KG1 (cell line): ENCODE measurements at places on chromosomes 1 and 21.

DNA sequence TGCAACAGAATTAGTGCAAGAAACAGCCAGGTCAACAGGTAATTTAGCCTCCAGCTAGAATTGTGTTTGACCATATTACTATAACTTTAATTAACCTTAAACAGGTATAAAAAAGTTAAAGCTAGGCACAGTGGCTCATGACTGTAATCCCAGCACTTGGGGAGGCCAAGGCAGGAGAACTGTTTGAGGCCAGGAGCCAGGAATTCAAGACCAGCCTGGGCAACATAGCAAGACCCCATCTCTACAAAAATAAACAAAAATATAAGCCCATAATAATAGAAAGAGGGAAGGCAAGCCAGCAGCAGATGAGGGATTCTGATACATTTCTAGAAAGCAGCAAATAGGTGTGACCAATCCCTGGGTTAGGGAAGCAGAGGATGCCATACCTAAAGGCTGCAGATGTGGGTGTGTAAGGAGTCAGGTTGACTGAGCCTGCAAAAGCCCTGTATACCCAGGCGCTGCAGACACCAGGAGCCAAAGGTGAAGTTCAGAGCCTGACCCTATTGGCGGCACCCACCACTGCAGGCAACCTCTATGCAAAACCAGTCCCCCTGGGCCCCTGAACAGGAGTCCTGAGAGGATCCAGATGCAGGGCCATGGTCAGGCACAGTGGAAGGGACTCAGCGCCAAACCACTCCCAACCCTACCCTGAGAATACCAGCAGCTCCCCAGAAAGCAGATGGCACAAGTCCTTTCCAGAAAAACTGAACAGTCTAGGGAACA, 19.3 kb upstream of the LSS start:
- DNase-seq, result no peak

GRCh38 chr1:6423321-6423999, 1.1 kb upstream of the ESPN start:
- no peak for DNase-seq

DNA sequence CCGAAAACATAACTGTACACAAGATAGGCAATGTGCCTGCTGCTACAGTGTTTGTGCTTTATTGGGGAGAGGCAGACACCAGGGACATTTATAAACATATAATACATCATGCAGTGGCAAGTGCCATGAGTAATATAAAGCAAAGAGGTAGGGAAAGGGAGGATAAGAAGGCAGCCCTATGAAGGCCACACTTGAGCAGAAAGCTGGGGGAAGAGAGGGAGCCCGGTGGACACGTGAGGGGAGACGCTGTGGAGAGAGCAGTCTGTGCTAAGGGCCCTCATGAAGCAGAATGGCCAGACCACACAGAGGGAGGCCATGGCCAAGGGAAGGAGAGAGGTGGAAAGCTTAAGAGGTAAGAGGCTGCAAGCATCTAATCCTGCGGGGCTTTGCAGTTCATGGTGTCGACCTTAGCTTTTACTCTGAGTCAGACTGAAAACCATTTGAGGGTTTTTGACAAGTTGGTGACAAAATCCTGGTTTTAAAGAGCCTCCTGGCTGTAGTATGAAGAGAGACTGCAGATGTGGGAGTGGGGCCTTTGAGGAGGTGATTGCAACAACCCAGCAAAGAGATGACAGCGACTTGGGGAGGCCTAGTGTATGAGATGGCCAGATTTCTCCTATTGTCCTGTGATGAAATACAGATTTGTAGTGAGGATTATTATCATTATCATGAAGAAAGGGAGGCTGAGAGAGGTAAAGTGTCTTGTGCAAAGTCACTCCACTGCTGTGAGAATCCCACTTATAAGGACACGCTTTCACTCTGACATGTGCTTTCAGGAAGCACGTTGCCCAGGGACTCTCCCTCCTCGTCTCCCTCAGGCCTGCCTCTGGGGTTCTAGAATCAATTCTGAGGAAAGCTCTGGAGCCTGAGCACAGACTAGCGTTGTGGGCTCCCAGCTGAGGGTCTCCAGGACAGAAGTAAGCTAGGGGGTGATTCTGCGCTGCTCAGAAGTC, 192.9 kb downstream of the RHOU start:
- no peak for DNase-seq

DNA sequence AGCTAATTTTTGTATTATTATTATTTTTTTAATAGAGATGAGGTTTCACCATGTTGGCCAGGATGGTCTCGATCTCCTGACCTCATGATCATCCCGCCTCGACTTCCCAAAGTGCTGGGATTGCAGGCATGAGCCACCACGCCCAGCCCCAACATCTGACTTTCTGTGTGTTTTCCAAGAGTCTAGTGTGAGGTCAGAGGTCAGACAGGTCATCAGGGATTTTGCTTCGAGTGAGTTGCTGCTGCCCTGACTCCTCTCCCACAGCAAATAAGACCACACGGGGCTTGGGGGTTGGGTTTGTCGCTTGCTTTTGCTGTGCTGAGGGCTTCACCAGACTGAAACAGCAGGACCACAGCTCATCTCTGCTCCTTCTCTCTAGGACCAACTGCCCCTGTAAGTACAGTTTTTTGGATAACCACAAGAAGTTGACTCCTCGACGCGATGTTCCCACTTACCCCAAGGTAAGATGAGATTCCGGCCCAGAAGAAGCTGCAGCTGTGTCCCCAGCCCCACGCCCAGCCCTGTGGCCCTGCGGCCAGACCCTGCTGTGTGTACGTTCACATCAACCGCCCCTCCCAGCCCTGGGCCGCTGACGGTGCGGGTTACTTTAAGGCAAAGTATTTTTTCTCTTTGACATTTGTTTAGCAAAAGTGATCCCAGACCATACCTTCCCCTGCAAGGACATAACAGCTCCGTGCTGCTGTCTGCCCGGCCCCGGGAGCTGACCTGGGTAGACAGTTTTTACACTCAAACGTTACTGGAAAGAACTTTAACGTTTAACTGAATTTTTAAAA, 97.5 kb downstream of the PDE9A start:
- DNase-seq, result no peak

DNA sequence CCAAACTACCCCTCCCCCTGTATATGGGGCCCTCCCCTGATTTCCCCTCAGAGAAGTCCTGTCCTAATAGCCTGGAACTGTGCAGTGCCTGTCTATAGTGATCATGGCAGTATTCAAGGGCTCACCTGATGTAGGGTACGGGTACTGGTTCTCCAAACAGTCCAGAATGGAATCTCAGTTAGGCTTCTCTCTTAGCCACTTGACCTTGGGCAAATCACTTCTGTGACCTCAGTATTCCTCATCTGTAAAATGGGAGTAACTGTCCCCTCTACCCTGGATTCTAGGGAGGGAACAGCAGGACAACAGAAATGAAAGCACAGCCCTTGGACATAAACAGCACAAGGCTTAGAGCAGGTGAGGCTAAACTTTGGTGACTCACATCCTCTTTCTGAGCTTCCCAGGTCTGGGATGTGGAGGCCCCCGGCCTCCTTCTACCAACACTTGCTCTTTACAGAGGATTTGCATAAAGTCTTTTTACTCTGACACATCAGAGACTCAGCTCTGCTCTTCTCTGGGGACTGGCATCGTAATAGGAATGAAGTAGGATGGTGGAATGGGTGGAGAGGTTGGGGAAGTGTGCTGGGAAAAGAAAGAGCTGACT, 20.0 kb upstream of the PDZK1IP1 start:
- DNase-seq, result no peak

DNA sequence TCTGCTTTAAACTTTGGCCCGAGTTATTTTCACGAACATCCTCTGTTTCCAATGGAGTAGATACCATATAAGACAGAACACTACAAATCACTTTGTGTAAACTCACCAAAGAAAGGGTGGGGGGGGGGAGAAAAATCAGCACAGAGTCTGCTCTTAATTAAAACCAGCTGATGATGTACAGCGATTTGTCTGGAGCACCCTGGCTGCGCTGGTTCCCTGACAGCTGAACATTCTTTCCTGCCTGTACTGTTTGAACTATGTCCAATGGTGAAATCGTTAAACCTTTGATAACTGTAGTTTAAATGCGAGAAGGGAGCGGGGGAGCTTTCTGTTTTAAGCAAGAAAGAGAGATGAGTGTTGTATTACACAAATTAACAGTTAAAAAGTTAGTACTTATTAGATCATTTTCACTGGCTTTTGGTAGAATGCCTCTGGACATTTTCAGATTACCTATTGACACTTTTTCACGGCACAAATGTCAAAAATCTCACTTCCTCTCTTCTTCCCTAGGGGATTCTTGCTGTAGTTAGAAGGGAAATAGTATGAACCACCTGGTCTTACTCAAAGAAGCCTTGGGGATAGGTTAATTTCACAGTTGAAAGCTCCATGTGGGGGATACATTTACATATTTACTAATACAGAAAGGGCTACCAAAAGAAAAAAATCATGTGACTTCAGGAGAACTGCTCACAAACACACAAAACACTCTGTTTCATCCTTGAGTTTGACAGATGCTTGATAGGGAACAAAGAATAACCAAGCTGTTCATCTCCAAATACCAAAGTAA, 140.2 kb upstream of the RUNX1 start:
- no peak for DNase-seq

- peak; percentile 32 for DNase-seq
Measured at GRCh38 chr1:64246294-64246917, 43.0 kb downstream of the UBE2U start.

GRCh38 chr1:187943606-187944403, 1115.1 kb downstream of the PLA2G4A start:
- no peak for DNase-seq

DNA sequence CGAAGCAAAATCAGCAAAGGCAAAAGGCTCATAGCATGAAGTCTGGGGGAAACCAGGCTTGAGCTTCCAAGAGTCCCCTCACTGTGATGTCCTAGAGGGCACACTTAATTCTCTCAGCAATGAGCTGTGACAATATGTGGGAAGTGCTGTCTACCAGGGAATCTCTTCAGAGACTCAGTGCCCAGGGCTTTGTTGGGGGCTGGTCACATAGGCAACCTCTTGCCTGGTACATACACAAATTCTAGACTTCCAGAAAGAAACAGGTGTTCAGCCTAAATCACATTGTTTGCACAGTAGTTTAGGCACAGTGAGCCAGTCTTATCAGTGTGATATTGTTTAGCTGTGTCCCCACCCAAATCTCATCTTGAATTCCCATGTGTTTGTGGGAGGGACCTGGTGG, 400.5 kb downstream of the PRDM2 start:
- no peak for DNase-seq

- no peak for DNase-seq
Measured at GRCh38 chr1:200240656-200241055, 169.2 kb downstream of the ZNF281 start.

DNA sequence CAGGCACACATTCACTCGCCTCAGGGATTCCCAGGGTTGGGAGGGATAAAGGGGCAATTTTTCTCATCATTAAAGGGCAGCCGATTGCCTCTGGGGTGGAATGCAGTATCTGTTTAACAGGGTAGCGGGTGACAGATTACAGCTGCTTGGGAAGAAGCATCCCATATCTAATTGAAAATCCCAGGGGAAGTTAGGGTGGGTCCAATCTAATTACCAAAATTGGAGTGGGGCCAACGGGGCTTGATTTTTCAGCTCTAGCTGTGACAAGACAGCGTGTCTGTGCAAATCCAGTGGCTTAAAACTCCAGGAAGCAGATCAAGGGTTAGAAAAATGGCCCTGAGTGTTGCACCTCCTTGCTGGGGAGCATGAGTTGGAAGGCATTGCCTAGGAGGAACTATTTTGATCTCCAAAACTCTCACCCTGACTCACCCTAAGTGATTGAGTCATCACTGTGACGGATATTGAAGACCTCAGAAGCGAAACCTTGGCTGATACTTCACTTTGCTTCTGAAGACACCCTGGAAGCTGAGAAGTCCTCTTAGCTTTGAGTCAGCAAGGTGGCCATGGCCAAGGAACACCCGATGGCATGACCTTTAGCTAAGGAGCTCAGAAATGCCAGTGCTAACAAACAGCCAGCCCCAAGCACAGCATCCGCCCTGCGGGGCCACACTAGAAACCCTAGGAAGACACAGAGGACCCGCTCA, 46.0 kb downstream of the GRHL3 start:
- DNase-seq, result no peak
